Urinary bladder (tissue), 4 donors: ENCODE measurements at places on chromosomes 5 and 9. TPM values are rescaled to one million over a fixed set of nuclear protein-coding genes. Genes with fewer than 3 reads are reported as not detected.

PCAT7 gene
- 0.05 TPM for total RNA-seq

GRCh38 chr9:138049779-138050471 lies 172.3 kb downstream of the CACNA1B start:
- no peak for DNase-seq

SMU1 gene
- total RNA-seq: 37.0 TPM

GRCh38 chr5:140481758-140482157 lies 65.7 kb upstream of the EIF4EBP3 start:
- no peak for DNase-seq

DNA sequence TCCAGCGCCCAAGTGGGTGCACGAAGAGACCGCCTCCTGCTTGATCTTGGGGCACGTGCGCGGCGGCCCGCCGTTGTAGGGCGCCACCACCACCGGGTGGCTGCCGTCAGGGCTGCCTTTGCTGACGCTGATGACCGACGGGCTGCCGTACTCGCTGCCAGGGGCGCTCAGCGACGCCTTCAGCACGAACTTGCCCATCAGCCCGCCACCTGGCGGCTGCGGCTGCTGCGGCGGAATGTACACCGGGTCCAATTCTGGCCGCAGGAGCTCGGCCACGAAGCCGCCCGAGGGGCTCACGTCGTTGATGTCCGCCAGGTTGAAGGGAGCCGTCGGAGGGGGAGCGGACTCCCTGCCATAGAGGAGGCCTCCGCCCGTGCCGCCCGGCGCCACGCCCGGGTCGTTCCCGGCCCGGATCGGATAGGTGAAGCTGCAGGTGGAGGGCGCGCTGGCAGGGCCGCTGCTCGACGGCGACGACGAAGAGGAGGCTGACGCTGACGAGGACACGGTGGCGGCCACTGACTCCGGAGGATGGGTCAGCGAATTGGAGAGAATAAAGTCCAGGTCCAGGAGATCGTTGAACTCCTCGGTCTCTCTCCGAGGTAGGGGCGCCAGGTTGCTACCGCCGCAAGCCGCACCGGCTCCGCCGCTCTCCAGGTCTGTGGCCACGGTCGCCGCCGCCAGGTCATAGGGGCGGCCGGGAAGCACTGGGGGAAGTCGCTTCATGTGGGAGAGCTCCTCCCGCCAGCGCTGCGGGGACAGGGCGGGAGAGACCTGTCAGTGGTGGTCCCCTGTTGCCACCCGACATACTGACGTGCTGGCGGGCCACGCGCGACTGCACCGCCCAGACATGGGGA lies 1.8 kb downstream of the KLF4 start:
- no peak for DNase-seq

GRCh38 chr5:32107291-32107690 lies 66.8 kb downstream of the GOLPH3 start:
- no peak for DNase-seq

DNA sequence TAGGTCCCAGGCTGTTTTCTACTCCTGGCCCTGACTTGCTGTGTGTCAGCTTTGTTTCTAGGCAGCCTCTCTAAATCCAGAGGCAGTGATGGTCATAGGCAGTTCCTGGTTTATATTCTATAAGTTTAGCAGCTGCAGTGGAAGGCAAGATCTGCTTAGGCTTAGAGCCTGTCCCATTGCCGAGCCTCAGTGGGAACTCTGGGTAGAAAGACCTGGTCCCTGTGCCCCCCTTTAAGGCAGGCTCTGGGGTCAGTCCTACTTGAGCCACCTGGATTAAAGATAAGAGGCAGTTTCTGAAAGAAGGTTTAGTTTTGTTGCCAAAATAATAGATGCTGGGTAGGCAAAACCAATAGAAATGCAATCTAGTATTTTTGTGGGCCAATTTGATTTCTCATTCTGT lies 13.6 kb downstream of the MCCC2 start:
- no peak for DNase-seq

- DNase-seq: no peak
These were observed 12.1 kb upstream of the P4HA2 start for GRCh38 chr5:132239776-132240175.

LCN2 gene
- 1.9 TPM for total RNA-seq

DNA sequence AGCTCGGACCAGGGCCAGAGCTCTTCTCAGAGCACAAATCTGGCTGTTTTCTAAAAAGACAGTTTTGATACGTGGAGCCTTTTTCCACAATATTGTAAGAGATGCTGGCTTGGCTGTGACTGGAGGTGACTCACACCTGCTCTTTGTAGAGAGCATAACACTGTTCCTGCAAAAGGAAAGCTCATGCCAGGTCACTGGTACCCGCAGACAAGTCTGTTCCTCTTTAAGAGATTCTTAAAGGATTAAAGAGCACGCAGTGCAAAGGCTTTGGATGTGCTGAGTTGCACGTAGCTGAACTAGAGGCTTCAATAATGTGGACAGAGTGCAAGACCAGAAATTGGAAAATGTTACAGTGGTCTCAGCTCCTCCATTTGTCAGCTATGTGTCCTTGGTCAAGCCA lies 19.0 kb downstream of the ACTL7B start:
- no peak for DNase-seq

- DNase-seq: no peak
These were observed 36.7 kb upstream of the KCNIP1 start for GRCh38 chr5:170466988-170467707.

- DNase-seq: no peak
These were observed 17.8 kb downstream of the DMRT1 start for GRCh38 chr9:859251-859650.

DNA sequence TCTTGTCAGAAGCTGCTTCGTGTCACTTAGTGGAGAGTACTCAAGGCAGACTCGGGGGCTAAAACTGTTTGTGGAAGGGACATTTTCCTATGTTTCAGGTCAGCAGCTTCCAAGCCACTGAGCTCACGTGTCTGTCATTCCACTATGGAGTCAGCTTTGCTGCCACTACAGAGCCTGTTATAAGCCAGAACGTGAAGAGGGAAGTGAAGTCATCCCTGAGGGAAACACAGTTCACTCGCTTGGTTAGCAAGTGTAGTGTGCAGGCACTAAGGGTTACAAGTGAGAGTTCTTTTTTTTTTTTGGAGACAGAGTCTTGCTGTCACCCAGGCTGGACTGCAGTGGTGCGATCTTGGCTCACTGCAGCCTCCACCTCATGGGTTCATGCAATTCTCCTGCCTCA lies 24.5 kb upstream of the LTC4S start:
- DNase-seq: no peak

NSG2 gene
- 9.6 TPM for total RNA-seq

SPATA31D4 gene
- not detected for total RNA-seq

PNPLA7 gene
- 1.1 TPM for total RNA-seq

- no peak for DNase-seq
These were observed 183.4 kb downstream of the TMEM38B start for GRCh38 chr9:105877721-105878120.

GRCh38 chr9:95508968-95509850 lies 7.6 kb downstream of the PTCH1 start:
- DNase-seq: peak; percentile 95

DNA sequence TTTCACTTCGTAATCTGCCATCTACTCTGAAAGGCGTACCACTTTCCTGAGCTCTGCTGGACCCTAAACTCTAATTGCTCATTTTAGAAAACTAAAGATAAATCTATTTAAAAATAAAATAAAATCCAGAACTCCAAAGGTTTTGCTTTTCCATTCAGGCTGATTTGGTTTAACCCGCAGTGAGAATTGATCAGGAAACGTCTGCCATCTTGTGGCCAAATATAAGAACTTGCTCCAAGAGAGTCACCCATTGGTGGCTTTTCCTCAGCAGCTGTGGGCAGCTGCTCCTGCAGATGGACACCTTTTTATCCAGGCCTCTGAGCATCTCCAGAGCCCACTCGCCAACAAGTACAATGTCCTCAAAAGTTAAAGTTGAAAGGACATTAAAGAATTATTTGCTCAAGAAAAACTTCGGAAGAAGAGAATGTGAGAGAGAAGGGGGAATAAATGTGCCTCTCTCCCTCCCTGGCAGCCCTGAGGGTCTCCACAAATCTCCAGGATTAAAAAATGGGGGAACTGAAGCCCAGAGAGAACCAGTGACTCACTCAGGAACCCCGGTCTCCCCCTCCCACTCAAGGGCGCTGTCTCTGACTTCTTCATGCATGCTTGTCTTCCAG lies 4.1 kb downstream of the SAXO1 start:
- DNase-seq: peak; percentile 23

TLE1 gene
- 52.7 TPM for total RNA-seq

LAMC3 gene
- 12.2 TPM for total RNA-seq

ABLIM3 gene
- total RNA-seq: 9.8 TPM

DBH gene
- 0.79 TPM for total RNA-seq

DNA sequence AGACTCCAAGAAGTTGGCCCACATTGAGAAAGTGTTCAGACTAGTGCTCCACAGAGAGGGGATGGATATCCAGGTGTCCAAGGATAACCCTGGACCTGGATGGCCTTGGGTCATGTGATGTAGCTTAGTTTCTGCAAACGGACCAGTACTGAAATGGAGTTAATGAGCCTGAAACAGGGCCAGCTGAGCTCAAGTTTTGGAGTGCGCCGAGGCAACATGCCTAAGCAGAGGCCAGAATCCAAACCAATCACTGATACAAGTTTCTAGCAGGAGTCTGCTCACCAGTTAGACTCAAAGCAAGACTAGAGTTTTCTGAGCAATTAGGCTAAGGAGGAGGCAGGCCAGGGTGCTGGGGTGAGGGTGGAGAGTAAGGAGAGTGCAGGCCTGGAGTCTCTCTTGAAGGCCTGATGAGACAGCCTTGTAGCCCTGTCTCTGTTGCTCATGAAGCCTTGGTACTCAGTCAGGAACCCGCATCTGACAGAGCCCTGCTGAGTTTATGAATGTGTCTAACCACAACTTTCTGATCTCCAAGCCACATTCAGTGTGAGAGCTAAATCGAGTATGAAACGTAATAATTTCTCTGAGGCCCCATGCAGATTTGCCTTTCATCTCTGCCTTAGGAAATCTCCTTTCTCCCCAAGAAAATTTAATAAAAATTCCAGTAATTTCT lies 68.9 kb upstream of the EQTN start:
- no peak for DNase-seq

- DNase-seq: no peak
These were observed 10.8 kb downstream of the FIBCD1 start for GRCh38 chr9:130927995-130928900.

INVS gene
- total RNA-seq: 59.3 TPM
